Substantia nigra (tissue), 51 donors: ENCODE measurements at places on chromosomes 6 and 20.

DNA sequence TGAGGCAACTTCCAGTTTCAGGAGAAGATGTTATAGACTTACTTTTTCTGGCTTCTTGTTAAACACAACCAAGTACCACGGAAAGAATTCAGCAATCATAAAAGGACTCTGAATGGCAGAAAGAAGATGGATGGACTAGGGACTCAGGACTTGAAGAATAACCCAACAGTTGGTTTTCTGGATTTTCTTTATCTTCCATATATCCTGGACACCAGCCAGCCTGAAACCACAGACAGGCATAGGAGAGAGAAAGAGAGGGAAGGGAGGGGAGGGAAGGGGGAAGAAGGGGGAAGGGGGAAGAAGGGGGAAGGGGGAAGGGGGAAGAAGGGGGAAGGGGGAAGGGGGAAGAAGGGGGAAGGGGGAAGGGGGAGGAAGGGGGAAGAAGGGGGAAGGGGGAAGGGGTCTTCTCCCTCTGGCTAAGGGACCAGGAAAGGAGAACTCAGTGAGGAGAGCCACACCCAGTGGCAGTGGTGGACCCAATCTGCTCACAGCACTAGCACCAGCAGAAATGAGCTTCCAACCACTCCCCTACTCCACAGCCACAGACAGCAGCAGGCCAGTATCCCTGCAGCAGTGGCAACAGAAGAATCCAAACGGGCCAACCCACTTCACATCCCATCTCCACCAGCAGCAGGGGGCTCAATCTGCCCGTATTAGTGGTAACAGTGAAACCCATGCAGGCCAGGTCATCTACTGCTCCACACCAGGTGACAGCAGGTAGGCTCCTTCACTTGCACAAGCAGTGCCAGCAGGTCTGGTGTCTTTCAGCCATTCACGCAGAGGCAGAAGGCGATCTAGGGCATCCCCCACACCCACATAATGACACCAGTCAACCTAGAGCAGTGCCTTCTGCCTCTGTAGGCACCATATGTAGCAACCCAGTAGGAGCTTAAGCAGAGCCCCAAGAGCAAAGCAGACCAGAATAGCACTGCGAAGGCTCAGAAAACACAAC lies 78.6 kb downstream of the TRMT6 start:
- no peak for DNase-seq

DNA sequence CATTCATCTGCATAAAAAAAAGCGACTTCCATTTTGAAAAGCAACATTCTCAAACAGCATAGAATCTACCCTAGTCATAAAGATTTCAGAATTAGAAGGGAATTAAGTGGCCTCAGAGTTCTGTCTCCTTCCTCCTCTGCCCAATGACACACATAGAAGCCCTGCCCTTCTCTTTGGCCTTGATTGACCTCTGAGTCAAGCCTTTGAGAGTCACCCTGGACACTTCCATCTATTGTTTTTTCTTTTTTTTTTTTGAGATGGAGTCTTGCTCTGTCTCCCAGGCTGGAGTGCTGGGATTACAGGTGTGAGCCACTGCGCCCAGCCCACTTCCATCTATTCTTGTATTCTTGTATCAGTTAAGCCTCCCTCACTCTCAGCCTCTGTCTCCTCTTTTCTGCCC lies 44.8 kb upstream of the CTNNBL1 start:
- DNase-seq, result no peak

- DNase-seq, result no peak
Observed at GRCh38 chr6:6825193-6825784, 236.8 kb downstream of the LY86 start.

DNA sequence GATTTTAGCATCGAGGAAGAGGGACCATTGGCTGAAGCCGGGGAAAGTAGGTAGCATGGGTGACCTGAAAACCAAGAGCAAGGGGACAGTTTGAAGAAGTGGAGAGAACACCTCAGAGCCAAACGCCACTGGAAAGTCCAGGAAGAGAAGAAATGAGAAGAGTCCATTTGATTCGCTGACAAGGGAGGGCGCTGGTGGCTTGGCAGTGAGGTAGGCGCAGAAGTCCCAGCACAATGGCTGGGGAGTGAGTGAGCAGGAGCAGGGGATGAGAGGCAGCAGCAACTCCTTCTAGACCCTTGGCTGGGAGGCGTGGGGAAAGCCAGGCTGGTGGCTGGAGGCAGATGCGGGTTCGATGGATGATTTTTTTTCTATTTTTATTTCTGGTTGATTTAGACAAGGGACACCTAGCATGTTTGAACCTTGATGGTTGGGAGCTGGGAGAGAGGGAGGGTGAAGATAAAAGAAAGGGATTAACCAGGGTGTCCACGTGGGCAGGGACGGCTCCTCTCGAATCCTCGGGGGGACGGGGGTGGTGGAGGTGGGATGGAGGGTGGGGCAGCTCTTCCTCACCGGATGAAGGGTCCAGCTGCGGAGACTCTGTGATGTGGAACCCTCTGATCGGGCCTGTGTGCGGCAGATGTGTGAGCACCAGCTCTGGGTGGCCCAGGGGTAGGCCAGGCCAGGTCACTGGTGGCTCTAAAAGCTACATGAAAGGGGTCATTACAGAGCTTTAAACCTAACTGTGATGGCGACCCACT lies 164.2 kb downstream of the NFATC2 start:
- DNase-seq, result no peak

- no peak for DNase-seq
Observed at GRCh38 chr6:127069659-127070279, 48.7 kb upstream of the RSPO3 start.

DNA sequence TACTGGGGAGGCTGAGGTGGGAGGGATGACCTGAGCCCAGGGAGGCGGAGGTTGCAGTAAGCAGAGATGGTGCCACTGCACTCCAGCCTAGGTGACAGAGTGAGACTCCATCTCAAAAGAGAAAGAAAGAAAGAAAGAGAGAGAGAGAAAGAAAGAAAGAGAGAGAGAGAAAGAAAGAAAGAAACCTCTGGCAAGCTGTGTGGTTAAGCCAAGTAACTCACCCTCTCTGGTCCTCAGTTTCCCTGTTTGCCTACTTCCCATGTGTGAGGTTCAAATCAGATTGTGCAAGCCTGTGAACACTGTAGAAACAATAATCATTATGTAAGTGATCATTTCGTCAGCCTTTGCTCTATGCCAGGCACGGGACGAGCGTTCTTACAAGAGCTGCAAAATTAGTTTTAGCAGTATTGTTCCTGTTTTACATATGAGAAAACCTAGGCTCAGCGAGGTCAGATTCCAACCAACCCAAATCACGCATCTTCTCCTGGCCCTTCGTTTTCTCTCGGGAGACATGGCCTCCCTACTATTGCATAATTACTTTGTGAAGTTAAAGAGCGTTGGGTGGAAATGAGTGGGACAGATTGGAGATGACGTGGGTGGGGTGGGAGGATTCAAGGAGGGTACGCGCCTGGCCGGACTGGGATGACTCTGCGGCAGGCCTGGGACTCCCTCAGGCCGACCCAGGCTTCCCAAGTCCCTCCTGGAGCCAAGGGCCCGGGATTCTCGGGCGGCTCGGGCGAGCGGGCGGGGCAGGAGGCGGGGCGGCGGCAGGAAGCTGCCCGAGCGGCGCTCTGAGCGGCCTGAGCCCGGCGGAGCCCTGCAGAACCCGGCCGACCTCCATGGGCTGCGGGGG lies at the start of gene SNX21:
Gene SNX21, plus strand, starts transcription at position 770 of the 853 bp plus-strand sequence. CDS start 121 bp downstream, outside the sequence.
- DNase-seq, result peak; percentile 71

GRCh38 chr6:151091571-151091970 lies 148.2 kb upstream of the AKAP12 start:
- DNase-seq, result no peak

DNA sequence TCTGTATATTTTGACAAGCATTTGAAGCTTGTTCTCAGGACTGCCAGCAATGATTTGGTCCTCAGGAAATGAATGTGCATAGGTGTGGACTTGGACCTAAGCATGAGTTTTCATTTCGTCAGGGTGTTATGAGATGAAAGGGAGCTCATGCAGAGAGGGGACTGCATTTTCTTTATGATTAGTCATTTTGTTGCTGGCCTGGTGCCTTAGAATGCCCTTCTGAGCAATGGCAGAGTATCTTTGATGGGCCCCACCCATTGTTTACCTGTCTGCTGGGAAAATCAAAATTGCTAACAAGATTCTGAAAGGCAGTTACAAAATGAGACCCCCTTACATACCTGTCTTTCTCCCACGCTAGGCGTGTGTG lies 51.5 kb upstream of the MTHFD1L start:
- DNase-seq, result no peak

- DNase-seq, result no peak
Observed at GRCh38 chr20:7817286-7817685, 123.0 kb downstream of the HAO1 start.

GRCh38 chr6:15420959-15421438 lies 175.1 kb downstream of the JARID2 start:
- DNase-seq, result no peak

DNA sequence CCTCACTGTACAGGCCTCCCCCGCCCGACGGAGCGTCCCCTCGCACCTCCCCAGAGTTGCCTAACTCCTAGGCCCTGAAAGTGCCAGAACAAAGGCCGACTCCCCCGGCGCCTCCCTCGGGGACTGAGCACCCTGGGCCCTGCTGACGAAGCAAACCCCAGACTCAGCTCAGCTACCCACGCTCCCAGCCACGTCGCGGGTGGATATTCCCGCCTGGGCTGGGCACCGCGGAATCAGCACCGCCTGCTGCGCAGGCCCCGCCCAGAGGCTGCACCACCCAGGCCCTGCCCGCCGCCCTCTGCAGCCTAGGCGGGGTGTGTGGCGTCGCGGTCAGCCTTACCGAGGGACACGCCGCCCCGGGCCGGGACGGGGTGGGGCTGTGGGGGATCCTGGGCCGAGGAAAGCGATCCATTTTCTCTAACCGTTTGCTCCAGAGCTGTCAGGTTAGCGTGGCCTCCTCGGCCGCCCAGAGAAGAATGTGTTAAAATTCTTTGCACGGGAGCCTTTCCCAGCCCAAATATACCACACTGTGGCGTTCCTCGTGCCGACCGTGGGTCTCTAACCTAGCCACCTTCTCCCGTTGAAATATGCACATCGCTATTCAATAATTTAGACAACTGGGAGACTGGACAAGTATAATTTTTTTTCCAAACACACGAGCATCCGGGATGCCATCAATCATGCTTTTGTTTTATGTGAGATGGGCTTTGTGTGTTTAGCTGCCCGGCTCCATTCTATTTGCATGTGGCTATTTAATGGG lies 31.4 kb downstream of the TFAP2A start:
- DNase-seq, result no peak

DNA sequence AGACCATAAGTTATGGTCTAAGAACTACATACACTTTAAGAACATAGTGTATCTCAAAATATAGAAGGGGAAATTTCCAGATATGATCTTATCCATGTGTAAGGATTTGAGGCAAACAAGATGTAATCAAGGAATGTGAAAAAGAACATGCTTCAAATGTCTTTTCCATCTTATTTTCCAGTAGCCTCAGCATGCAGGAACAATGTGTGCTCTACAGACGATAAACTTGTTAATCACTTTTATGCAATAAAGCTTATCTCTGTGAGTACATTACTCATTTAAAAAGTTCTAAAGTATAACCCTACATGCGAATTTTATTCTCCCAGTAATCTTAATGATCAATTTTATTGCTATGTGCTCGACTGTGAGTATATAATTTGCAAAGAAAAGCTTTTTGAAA lies 185.2 kb downstream of the ALDH8A1 start:
- no peak for DNase-seq

- no peak for DNase-seq
Observed at GRCh38 chr6:31569861-31570536, 2.1 kb upstream of the LTA start.

- DNase-seq, result no peak
Observed at GRCh38 chr6:106967936-106968555, 6.5 kb downstream of the CD24 start.

DNA sequence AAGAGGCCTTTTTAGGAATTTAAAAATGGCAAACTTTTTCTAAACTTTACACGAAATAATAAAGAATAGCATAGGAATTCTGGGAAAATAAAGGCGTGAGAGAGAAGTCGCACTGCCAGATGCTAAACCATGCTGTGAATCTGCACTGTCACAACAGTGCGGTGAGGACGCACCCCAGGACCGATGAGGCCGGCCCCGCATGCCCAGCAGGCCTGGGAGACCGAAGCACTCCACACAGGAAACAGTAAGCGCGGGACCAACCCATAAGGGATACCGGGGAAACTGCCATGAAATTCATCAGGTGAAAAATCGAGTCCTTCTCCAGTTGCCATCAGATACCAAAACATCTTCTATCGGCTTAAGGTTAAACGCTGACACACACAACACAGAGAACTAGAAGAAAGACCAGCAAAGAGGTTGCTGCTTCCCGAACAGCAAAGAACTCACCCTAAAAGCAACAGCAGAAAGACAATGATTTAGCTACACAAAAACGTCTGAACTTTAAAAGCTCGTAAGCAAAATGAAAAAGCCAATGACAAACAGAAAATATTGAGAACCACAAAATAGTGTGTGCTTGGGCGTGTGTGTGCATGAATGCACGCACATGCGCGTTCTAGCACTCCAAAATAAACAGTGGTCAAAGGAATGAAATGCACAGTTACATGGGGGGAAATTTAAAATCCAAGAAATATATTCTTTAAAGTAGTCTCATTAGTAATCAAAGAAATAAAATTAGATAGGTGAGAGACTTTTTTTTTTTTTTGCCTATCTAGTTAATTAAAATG lies 15.4 kb downstream of the RAMACL start:
- DNase-seq, result no peak

GRCh38 chr6:31805939-31806469 lies 762 bp downstream of the LSM2 start:
- DNase-seq, result no peak

- peak; percentile 1 for DNase-seq
Observed at GRCh38 chr6:70166088-70166958, 136.6 kb downstream of the COL9A1 start.

DNA sequence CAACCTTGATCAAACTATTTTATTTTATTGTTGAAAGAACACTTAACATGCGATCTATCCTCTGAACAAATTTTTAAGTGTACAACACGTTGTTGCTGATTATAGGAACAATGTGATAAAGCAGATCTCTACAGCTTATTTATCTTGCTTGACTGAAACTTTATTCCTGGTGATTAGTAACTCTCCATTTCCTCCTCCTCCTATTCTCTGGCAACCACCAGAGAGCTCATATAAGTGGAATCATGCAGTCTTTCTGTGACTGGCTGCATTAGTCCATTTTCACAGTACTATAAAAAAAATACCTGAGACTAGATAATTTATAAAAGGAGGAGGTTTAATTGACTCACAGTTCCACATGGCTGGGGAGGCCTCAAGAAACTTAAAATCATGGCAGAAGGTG lies 218.1 kb downstream of the LRFN2 start:
- no peak for DNase-seq

GRCh38 chr6:110158479-110158878 lies 21.0 kb downstream of the WASF1 start:
- no peak for DNase-seq

DNA sequence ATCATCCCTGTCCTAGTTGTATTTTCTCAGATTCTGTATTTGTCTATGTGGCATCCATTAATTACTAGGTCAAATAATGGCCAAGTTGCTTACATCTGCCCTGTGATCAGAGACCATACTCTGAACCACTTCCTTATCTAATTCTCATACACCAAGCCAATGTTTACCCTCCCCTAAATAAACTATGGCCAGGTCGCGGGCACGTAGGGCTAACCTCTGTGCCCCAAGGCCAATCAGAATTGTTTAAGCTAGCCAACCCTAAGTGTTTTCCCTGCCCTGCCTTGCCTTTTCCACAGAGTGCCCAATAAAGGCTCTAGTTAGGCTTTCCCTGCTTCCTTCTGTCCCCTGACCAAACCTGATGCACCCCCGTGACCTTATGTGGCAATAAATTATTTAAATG lies 2.8 kb upstream of the CALHM4 start:
- no peak for DNase-seq

- DNase-seq, result no peak
Observed at GRCh38 chr20:8509809-8510208, 377.7 kb downstream of the PLCB1 start.
